Caco-2 (cell line): ENCODE measurements at places on chromosomes 2 and 18.

- DNase-seq, result no peak
Observed at GRCh38 chr2:114456566-114456965, 14.1 kb downstream of the DPP10 start.

- DNase-seq, result no peak
Observed at GRCh38 chr2:169002161-169002738, 28.9 kb downstream of the ABCB11 start.

GRCh38 chr2:64699712-64700111 is 46.0 kb upstream of the SERTAD2 start:
- DNase-seq, result no peak

DNA sequence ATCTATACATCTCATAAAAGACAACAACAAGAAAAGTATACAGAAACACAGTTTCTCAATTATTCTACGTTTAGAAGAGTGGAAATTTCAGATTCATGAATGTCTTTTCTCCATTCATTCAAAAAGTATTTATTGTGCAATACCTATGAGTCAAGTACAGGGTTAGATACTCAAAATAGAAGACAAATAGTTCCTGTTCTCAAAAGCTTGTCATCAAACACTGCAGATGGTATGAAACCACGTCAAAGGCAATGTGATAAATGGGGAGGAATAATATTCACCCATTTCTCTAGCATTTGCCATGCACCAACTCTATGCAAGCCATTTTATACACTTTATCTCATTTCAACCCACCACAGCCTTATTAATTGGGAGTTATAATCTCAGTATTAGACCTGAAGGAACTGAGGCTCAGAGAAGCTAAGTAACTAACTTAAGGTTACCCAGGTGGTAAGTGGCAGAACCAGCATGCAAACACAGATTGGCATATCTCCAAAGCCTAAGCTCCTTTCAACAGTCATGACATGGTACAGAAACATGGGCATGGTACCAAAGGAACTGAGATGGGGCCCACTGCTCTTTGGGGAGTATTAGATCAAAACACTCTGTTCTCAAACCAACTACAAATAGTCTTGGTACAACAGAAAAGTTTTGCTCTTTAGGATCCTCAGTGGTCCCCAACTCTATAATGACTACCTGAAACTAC is 67.2 kb upstream of the NPAS2 start:
- no peak for DNase-seq

- no peak for DNase-seq
Observed at GRCh38 chr2:114616-115015, 68.3 kb upstream of the FAM110C start.

DNA sequence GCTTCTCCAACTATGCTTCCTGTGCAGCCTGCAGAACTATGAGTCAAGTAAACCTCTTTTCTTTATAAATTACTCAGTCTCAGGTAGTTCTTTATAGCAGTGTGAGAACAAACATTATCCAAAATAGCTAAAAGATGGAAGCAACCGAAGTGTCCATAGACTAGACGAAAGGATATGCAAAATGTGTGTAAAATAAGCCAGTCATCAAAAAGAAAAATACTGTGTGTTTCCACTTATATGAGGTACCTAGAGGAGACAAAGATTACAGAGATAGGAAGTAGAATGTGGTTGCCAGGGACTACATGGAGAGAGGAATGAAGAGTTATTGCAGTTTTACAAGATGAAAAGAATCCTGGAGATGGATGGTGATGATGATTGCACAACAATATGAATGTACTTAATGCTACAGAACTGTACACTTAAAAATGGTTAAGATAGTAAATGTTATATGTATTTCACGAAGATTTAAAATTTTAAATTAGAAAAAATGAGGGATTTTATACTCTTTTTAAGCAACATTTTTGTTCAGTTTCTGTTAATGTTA is 99.3 kb upstream of the FN1 start:
- DNase-seq, result no peak

DNA sequence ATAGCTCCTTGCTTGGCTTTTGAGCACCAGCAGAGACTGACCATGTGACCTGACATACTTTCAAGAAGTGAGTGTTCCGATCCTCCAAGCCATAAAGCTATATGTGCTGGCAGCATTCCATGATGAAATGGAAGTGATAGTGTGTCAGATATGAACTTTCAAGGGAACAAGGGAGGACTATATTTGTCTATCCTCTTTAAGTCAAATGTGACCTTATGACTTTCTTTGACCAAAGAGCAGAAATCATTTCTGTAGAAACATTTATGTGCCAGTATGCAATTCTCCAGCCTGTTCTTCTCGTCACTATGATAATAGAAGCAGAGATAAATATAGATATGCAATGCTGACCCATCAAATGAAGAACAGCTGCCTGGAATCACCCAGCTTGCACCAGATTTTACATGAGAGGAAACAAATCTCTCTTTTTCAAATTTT is 14.4 kb downstream of the HYCC2 start:
- DNase-seq, result no peak

- no peak for DNase-seq
Observed at GRCh38 chr2:42775810-42776209, 11.9 kb upstream of the OXER1 start.

DNA sequence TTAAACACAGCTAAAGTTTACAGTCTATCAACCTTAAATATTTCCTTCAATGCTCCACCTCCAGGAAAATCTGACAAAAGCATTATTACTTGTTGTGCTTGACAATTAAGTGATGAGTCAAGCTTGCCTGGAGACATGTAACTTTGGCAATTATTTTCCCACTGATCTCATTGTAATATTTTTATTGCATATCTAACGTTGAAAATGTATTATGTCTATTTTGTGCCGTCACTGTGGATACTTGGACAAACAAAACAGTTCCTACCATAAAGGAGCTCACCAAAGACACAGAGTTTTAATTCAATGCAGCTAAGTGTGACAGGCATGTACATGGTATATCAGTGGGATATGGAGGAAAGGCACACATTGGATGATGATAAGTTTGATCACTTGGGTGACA is 24.7 kb downstream of the RNF103 start:
- DNase-seq, result no peak

- DNase-seq, result no peak
Observed at GRCh38 chr18:33749834-33750233, 171.8 kb downstream of the ASXL3 start.

GRCh38 chr2:175475130-175475529 is 293.6 kb upstream of the ATP5MC3 start:
- DNase-seq, result no peak

DNA sequence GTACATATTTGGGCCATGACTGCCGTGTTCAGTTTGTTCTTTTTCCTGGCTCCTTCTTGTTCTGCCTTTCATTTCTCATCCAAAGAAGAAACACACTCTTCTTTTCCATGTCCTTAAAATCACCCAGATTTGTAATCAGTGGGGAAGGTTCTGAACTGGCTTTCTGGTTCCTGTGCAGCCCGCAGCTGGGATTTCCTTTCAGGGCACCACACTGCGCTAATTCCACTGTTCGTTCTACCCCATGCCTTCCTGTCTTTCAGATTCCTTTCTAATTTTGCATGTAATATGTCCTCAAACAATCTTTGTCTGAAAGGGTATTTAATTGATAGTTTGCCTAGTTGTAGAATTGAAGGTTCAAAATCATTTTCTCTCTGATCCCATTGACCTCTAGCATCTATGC is 94.1 kb downstream of the HS1BP3 start:
- DNase-seq, result no peak

GRCh38 chr18:31746396-31746795 is 14.3 kb downstream of the SLC25A52 start:
- DNase-seq, result no peak

- no peak for DNase-seq
Observed at GRCh38 chr2:3413697-3414096, 34.2 kb downstream of the TRAPPC12 start.

DNA sequence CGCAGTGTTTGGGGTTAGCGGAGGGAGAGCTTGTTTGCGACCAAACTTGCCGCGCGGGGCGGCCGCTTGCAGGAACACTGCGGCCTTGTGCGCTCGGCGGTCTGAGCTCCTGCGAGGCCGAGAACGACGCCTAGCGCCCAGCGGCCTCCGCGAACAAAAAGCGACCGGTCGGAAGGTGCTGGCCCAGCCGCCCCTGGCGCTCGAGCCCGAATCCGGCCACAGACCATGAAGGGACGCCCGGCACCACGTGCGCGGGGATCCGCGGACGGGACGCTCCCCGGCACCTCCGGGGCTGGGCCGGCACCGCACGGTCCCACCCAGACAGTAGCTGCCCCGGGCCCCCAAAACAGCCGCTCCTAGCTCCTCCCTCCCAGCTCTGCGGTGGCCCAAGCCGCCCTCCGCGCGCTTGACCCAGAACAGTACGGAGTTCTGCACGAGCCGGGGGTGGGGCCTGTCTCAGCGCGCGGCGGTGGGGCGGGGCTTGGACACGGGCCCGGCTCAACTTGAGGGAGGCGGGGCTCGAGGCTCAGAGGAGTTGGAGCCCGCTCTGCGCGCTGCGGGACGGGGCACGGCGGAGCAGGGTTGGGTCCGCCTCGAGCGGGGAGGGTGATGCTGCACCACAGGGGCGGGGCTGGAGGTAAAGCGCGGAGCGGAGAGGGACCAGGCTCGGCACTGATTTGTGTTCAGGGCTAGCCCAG is 664 bp upstream of the IMPA2 start:
- peak; percentile 100 for DNase-seq

- no peak for DNase-seq
Observed at GRCh38 chr18:62784338-62784965, 69.1 kb downstream of the PHLPP1 start.

GRCh38 chr18:7786569-7786968 is 219.5 kb downstream of the PTPRM start:
- no peak for DNase-seq

GRCh38 chr2:220188031-220188430 is 560.6 kb downstream of the SLC4A3 start:
- no peak for DNase-seq

DNA sequence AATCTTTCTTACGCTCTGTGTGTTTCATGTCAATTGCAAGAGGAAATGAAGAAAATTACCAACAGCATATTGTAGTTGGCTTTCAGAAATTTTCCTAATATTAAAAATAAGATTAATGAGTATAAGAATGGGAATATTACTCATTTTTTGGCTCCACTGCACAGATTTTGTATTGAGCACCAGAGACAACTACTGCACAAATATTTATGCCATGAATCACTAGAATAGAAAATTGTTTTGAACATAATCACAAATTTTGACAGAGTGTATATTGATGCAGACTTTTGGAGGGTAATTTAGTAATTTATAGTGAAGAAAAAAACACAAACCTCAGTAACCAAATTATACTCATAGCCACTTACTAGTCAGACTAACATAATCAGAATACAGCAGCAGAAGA is 118.3 kb downstream of the DOK6 start:
- DNase-seq, result no peak

- no peak for DNase-seq
Observed at GRCh38 chr2:208350610-208351009, 56.0 kb upstream of the PTH2R start.

DNA sequence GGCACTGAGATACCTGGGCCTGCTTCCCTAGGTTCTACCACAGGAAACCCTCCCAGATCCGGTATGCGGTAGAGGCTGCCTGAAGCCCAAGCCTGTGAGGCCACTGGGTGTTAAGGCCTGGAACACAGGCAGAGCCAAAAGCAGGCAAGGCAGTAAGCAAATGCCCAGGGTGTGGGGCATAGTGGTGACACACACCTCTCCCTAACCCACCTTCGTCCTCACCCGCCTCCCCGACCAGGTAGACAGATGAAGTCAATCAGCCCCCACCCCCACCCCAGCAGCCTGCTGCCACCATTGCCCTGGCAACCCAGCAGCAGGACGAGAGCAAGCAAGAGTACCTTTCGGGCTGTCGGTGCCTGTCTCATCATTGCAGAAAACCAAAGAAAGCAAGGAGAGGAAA is 6.1 kb downstream of the DCTN1 start:
- DNase-seq, result no peak

DNA sequence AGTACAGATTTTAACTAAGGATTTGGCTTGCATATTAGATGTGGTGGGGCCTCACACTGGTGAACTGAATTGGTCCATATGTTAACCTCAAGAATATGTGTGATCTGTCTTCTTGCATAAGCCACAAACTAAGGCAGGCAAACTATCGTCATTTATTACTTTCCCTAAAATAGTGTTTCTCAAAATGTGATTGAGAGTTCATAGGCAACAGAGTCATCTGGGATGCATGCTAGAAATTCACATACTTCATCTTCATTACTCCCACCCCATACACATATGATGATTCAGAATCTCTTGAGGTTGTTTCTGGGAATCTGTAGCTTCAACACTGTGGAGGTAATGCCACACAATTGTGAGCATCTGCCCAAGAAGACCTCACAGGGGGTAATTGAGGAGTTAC is 822.8 kb upstream of the CDH2 start:
- DNase-seq, result no peak

DNA sequence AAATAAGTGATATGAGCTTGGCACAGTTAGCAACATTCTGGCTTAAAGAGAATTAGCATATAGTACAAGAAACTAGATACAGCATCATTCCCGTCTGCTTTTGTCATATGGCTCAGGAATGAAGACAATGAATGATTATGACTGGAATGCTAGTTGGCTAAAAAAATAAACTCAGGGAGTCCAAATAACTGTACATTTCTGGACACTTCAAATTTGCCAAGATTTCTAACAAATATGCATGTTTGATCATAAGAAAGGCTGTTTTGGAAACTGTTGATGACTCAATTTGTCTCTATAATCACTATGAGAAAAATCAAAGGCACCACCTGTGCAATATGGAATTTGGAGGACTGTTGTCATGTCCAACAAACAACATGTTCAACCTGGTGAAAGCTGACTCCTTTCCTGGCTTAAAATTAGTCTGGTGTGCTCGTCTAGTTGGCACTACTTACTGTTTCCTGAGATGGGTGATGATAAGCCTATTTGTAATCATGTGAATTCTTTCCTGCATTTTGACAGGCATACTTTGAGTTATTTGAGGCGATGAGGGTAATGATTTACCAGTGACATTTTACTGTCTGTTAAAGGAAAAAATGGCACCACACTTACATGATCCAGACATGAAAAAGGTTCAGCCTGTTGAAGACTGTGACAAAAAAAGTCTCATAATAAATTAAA is 133.9 kb upstream of the CDH20 start:
- DNase-seq, result no peak

- DNase-seq, result no peak
Observed at GRCh38 chr2:233062451-233062850, 2.3 kb downstream of the INPP5D start.

DNA sequence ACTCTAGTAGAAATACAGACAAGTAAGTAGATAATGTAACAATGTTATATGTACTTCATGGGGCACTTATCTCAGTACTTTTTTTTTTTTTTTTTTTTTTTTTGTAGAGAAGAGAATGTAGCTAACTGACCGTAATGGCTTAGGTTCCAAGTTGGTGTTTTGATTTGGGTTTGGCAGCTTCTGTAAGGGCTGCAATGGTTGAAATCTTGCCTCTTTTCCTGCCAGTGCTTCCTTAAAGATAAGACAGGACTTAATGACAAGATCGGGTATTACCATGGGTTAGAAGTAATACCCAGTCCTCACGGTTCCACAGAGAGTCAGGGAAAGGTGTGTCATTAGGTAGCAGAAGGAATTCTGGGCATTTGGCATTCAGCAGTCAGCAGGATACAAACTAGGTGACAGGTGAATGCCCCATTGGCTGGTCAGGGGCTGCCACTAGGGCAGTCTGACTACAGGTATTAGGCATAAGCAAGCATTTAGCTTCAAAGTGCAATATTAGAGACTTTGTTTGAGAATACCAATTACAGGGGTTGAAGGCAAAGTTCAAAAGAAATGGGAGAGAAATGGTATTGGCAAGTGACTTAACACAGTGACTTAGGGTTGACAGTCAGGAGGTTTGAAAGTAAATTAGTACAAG is 189.4 kb upstream of the RND3 start:
- DNase-seq, result no peak

GRCh38 chr2:200356321-200356720 is 49.8 kb downstream of the SPATS2L start:
- no peak for DNase-seq
